Stimulated activated CD4-positive, alpha-beta T cell treated with anti-CD3 and anti-CD28 coated beads, TNF-alpha, amount 100 ng/mL, for 24 hours (primary cell): ENCODE measurements at places on chromosomes 2 and 18.

DNA sequence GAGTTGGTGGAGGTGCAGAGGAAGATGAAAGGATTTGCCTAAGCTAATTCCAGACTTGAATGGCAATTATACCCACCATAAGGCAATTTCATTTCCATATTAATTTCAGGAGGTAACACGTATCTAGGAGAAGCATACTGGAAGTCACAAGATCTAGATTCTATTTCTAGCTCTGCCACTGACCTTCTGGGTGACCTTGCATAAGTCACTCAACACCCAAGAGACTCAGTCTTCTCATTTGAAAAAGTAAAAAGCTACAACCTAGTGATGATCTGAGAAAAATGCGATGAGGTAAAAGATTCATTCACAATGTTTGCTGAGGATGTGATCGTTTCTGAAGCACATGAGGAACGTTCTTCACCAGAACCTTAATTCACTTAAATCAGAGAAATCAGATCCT lies 55.9 kb downstream of the GRB14 start:
- no peak for DNase-seq

- no peak for DNase-seq
Observed at GRCh38 chr2:164784376-164784775, 57.2 kb downstream of the COBLL1 start.

- no peak for DNase-seq
Observed at GRCh38 chr2:30201990-30202389, 29.3 kb upstream of the LBH start.

DNA sequence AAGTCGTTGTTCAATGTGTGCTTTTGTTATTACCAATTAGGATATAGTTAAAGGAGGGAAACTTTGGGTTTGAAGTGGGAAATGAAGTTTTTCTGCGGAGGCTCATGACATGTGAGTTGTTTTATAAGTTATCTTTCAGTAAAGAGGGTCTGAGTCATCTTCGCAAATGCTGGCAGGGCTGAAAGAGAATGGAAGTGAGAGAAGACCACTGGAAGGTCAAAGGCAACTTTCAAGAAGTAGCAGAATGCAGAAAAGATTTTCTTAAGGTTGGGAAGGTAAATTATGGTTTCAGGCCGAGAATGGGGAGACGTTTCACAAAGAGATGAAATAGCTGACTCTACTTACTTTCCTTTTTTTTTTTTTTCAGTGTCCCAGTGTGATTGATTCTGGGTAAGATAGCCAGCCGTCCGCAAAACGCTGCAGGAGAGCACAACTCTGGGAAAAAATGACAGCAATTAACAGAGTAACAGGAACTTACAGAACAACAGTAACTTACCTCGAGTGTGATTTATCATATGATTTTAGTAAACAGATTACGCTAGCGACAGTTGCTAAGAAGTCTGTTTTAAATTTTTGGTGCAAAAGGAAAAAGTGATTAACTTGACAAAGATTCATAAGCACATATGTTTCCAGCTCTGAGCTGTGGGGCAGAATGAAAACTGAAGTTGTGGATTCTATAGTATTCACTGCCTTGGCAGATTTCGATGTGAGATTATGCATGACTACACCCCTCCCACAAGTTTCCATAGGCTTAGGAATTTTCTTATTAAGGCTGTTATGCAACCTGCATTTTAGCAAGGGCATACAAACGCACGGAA lies 46.8 kb upstream of the ACTR3 start:
- DNase-seq, result no peak

GRCh38 chr2:80086831-80087230 lies 217.7 kb downstream of the LRRTM1 start:
- DNase-seq, result no peak

- DNase-seq, result no peak
Observed at GRCh38 chr2:128346291-128347170, 27.9 kb upstream of the HS6ST1 start.
